Stimulated activated naive CD4-positive, alpha-beta T cell (primary cell): ENCODE measurements at places on chromosomes 6 and 20.

- DNase-seq, result no peak
Measured at GRCh38 chr20:43438578-43439316, 18.9 kb upstream of the SRSF6 start.

GRCh38 chr20:45552456-45552855, 5.3 kb upstream of the EPPIN start:
- DNase-seq, result no peak

- DNase-seq, result peak; percentile 56
Measured at GRCh38 chr6:135183532-135184440, 2.7 kb downstream of the MYB start.

- no peak for DNase-seq
Measured at GRCh38 chr6:126570507-126570906, 230.6 kb downstream of the CENPW start.

GRCh38 chr20:60559462-60559861, 601.2 kb downstream of the CDH26 start:
- DNase-seq, result no peak

- no peak for DNase-seq
Measured at GRCh38 chr6:166176106-166176505, 8.5 kb upstream of the TBXT start.

GRCh38 chr6:43798688-43799444, 28.9 kb downstream of the VEGFA start:
- DNase-seq, result no peak

DNA sequence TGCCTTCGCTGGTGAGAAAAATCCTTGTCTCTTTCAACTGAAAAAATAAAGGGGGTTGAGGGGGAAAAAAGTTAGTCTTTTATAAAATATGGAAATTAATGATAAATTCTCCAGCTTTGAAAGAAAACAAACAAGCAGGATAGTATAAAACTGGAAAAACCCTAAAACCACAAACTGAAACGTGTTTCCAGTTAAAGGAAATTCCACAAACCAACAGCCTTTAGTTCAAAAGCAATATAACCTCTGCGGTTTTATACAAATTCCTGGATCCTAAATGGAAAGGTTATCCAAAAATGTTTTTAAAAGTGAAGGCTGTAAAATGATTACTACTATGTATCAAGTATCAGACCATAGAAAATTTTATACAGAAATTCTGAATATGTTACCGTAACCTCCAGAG, 55.6 kb downstream of the BMP5 start:
- DNase-seq, result no peak

- DNase-seq, result no peak
Measured at GRCh38 chr6:112835078-112835477, 487.9 kb downstream of the RFPL4B start.

DNA sequence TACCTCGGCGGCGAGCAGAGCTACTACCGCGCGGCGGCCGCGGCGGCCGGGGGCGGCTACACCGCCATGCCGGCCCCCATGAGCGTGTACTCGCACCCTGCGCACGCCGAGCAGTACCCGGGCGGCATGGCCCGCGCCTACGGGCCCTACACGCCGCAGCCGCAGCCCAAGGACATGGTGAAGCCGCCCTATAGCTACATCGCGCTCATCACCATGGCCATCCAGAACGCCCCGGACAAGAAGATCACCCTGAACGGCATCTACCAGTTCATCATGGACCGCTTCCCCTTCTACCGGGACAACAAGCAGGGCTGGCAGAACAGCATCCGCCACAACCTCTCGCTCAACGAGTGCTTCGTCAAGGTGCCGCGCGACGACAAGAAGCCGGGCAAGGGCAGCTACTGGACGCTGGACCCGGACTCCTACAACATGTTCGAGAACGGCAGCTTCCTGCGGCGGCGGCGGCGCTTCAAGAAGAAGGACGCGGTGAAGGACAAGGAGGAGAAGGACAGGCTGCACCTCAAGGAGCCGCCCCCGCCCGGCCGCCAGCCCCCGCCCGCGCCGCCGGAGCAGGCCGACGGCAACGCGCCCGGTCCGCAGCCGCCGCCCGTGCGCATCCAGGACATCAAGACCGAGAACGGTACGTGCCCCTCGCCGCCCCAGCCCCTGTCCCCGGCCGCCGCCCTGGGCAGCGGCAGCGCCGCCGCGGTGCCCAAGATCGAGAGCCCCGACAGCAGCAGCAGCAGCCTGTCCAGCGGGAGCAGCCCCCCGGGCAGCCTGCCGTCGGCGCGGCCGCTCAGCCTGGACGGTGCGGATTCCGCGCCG, 994 bp downstream of the FOXC1 start:
- no peak for DNase-seq

- no peak for DNase-seq
Measured at GRCh38 chr6:44012078-44012493, 115.2 kb downstream of the MRPL14 start.

GRCh38 chr6:85004361-85004995, 240.1 kb upstream of the TBX18 start:
- no peak for DNase-seq

GRCh38 chr6:12844284-12845223, 128.0 kb downstream of the PHACTR1 start:
- no peak for DNase-seq

- DNase-seq, result no peak
Measured at GRCh38 chr6:135922746-135923145, 71.2 kb downstream of the PDE7B start.

GRCh38 chr6:151179321-151179720, 60.4 kb upstream of the AKAP12 start:
- DNase-seq, result no peak

- DNase-seq, result no peak
Measured at GRCh38 chr6:157615420-157615769, 207.7 kb upstream of the SNX9 start.

DNA sequence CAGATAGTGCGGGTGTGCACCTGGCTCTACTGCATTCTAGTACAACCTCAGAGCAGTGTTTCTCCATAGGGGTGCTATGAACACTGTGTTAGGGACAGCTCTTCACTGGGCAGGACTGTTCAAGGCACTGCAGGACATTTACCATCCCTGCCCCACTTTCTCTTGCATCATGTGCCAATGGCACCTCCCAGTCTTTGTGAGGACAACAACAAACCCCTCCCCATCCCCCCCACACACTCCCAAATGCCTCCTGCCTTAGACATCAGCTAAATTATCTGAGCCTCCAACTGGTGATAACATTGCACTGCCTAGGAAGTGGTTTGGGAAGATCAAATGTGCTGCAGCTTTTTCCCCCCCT, 98.9 kb downstream of the FYN start:
- no peak for DNase-seq
